Cerebellum (tissue), 4 donors: ENCODE measurements at places on chromosomes 12 and 14. TPM values are rescaled to one million over a fixed set of nuclear protein-coding genes. Genes with fewer than 3 reads are reported as not detected.
A peak's percentile ranks its signal among the peaks of the same experiment; 100 is the strongest.

Gene NRIP2
- total RNA-seq: 1.7 TPM

Gene BDKRB1
- not detected for total RNA-seq

- DNase-seq: no peak
Observed at GRCh38 chr14:21102521-21103410, 1.9 kb downstream of the TMEM253 start.

- DNase-seq: no peak
Observed at GRCh38 chr14:102925646-102926045, 3.2 kb downstream of the AMN start.

- DNase-seq: no peak
Observed at GRCh38 chr14:23653051-23653450, 16.9 kb downstream of the DHRS2 start.

- no peak for DNase-seq
Observed at GRCh38 chr12:118103201-118103600, 610 bp downstream of the VSIG10 start.

GRCh38 chr12:5965950-5966383 is 20.9 kb upstream of the ANO2 start:
- DNase-seq: peak; percentile 34

GRCh38 chr14:105107351-105107750 is 42.1 kb upstream of the GPR132 start:
- DNase-seq: no peak

Gene MYH6
- total RNA-seq: 0.09 TPM

- DNase-seq: no peak
Observed at GRCh38 chr14:22979748-22980392, 2.5 kb downstream of the AJUBA start.

Gene CD9
- 30.5 TPM for total RNA-seq

GRCh38 chr12:71548893-71549292 is 109.3 kb downstream of the LGR5 start:
- no peak for DNase-seq

Gene CCDC184
- 7.8 TPM for total RNA-seq

DNA sequence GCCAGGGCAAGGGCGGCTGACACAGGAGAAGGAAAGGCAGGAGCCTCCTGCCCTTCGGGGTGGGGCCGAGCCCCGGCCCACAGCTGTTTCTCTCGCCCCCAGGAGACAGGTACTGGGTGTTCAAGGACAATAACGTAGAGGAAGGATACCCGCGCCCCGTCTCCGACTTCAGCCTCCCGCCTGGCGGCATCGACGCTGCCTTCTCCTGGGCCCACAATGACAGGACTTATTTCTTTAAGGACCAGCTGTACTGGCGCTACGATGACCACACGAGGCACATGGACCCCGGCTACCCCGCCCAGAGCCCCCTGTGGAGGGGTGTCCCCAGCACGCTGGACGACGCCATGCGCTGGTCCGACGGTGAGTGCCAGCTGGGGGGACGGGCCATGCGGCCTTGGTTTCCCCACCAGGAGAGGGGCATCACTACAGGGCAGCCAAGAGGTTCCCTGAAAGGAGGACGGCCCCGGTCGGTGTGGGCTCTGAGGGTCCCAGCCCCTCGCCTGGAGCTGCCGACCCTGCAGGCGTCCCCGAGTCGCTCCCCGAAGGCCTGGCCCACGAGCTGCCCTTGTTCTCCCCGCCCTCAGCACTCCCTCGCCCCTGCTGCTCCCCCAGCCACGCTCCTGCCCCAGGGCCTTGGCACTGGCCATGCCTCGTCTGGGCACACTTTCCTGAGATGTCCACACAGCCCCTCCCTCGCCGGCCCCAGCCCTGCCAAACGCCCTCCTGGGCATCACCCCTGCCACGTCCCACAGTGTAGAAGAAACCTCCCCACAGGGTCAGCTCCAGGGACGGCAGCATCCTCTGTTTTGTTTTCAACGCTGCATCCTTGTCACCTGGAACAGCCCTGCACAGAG is 21.7 kb downstream of the MMP17 start:
- no peak for DNase-seq

DNA sequence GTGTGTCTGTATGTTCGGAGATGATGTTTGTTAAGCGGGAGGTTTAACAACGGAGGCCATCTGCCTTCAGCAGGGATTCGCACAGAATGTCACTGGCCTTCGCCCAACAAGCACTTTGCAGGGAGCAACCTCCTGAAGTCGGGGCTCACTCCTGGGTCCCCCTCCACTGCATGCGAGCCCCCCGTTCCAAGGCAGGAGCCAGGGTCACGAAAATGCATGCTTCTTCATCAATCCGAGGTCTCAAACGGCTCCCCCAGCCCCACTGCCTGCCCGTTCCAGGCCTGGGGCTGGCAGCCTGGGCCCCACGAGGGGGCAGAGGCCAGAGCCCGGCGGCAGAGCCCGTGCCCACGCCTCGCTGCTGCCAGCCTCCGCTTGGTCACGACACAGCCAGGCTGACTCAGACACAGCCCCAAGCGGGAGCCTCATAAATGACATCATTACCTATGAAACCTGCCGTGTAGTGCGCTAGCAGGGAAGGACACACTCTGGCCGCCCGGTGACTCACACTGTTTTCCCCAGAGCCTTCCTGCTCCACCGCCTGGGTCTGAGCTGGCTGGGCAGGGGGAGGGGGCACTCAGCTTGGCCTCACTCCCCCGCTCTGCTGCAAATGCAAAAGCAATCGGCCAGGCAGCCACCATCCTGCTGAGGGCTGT is 169.5 kb upstream of the RTL1 start:
- peak; percentile 85 for DNase-seq

DNA sequence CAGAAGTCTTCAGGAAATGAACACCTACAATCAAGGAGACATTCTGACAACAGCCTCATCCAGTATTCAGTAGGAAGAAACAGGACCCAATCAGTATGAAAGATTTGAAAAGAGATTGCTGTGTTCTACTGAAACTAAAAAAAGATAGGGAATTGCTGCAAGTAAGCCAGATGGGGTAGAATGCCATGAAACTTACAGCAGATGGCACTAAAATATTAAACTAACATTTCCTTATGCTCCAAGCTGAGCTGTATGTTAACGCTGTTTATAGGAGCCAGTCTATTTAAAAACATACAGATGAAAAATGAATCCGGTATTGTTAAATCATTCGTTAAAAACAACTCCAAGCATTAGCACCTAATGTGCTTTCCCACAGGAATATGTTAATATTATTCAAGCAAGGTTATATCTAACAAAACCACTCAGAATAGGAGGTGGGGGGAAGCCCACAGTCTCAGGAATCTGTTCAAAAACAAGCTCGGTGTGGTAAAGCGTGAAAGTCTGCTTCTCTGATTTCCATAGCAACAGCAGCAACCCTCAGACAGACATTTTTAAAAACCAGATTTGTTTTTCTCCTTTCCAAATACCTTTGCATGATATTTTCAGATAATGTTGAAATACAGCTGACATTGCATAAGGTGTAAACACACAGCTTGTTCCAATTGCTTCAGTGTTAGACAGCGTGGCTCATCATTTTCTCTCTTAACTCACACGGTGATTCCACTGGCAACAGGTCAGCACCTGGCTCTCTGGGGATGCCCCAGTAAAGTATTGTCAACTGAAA is 131.4 kb upstream of the CCDC175 start:
- DNase-seq: peak; percentile 42

Gene KRT75
- not detected for total RNA-seq

DNA sequence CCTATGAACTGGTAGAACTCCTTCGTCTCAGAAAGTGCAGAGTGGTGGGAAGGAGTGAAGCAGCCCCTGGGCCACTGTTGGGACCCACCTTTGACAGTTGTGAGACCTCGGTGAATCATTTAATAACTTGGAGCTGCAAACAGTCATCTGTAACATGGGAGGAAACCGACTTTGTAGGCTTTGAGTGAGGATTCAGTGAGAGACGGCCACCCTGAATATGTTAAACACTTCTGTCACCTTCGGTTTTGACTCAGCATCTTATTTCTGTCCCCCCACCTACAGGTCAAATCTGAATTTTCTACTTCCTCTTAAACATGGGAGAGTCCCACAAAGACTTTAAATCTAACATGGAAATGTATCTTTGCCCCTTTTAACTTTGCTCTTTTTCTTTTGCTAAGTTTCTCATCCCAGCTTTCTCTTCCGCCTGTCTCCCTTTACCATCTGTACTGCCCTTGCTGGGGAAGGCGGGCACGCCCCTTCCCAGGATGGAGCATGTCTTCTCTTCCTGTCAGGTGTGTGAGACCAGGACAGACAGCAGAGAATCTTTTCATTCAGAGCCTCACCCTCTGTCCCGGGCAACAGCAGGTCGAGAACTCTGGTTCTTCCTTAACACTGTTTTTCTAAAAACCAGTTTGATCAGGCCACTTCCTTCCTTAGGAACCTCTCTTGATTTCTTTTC is 37.1 kb downstream of the ZC3H14 start:
- DNase-seq: no peak

Gene SYNDIG1L
- 0.73 TPM for total RNA-seq

Gene CDKN3
- total RNA-seq: 11.3 TPM

Gene KCTD10
- total RNA-seq: 48.3 TPM

- DNase-seq: no peak
Observed at GRCh38 chr12:10960211-10960610, 21.1 kb upstream of the TAS2R14 start.

DNA sequence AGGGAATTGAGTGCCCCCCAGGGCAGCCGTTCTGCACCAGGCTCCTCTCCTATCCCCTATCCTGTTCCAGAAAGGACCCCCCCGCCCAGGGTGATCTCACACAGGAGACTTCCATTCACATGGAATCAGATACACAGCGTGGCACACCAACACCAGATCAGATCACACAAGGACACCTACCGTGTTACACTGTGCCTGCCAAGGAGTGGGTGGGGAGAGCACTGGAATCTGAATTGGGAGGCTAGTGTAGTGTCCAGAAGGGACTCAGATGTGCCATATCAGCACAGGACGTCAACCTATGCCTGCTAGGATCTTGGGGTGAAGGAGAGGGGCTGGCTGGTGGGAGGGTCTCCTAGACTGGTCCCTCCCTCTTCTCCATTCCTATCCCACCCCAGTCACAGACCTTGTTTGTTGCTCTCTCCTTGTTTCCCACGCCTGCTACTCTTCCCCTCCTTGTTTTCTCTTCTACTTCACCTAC is 2.3 kb downstream of the PTMS start:
- no peak for DNase-seq

Gene KERA
- total RNA-seq: 10.0 TPM

GRCh38 chr12:54126029-54126695 is 62.6 kb downstream of the SMUG1 start:
- DNase-seq: no peak

- no peak for DNase-seq
Observed at GRCh38 chr12:49779581-49779980, 38.2 kb downstream of the TMBIM6 start.

- no peak for DNase-seq
Observed at GRCh38 chr14:100165376-100165775, 5.9 kb upstream of the DEGS2 start.
